ENCODE measurements at places on chromosomes 7 and 10.

GRCh38 chr7:734214-734613, 7.1 kb upstream of the PRKAR1B start:
- DNase-seq = no peak

GRCh38 chr7:45401851-45402250, 172.3 kb upstream of the ADCY1 start:
- DNase-seq = no peak

DNA sequence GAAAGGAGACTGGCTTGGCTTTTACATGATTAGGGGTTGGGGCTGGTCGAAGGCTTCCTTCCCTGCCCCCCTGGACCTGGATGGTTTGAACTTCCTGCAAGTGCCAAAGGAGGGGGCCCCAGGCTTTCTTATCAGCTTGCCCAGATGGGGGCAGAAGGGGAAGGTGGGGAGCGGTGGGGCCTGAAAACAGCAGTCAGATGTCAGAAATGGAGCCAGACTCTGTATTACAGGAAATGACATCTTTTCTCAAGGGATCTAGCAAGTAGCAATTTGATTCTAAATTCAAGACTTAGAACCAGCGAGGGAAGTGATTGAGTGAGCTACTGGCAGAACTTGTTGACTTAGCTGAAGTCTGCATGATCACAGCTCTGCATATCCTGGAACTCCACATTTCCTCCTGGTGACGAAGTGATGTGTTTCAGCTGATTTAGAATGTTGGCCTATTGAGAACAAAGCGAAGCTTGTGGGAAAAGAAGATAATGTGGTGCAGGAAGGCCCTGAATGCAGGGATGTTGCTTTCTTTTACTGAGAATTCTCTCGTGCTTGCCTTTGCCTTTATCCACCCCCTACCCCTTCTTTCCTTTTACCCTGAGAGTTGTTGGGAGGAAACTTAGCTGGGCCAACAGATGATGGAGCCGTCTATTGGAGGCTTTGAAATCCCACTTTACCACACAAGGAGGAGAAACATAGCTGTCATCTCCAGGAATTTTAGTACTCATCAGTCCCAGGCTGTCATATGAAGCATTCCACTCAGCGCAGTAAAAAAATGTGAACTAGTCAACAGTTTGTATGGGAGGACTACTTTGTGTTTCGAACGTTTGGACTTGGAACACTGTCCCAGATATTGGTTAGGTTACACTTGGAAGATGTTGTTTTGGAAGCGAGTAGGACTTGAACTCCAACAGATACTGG, 43.2 kb downstream of the CCNY start:
- peak; percentile 66 for DNase-seq

- no peak for DNase-seq
Measured at GRCh38 chr10:44939691-44940401, 19.8 kb upstream of the RASSF4 start.

GRCh38 chr7:96401200-96401599, 79.3 kb upstream of the SLC25A13 start:
- DNase-seq = no peak

DNA sequence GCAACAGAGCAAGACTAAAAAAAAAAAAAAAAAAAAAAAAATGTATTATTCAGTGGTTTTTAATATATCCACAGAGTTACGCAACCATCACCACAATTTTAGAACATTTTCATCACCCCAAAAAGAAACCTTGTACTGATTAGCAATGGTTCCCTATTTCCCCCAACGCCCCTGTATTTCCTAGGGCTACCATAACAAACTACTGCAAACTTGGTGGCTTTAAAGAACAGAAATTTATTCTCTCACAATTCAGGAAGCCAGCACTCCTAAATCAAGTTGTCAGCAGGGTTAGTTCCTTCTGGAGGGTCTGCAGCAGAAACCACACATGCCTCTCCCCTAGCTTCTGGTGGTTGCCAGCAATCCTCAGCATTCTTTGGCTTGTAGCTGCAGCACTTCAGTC, 5.9 kb upstream of the NUP42 start:
- DNase-seq = no peak
